Cardiac muscle cell (in vitro differentiated cells and primary cell): ENCODE measurements at places on chromosomes 11 and 22. TPM values are rescaled to one million over a fixed set of nuclear protein-coding genes. Genes with fewer than 3 reads are reported as not detected.
A peak's percentile ranks its signal among the peaks of the same experiment; 100 is the strongest.

LYVE1 gene
- not detected in 2 replicates for total RNA-seq

DNA sequence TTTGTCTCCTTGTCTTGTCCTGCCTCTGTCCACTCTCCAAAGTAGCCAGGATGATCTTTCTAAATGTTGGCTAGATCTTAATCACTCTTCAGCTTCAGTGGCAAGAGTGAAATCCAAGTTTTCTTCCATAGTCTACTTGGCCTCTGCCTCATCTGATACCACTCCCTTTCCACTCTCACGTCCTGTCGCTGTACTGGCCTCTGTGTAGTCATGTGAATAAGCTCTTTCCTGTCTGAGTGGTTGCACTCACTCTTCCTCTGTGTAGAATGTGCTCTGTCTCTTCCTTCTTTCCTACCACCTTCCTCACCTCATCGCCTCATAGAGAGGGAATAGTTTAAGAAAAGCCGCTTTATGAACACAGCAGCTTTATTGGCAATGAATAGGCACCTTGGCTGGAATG lies 86.5 kb downstream of the WNT11 start:
- no peak for DNase-seq

GRCh38 chr11:102850973-102851745 lies 7.8 kb upstream of the MMP3 start:
- DNase-seq = peak; percentile 16

GRCh38 chr11:106681435-106681834 lies 336.8 kb downstream of the GUCY1A2 start:
- DNase-seq = no peak

- DNase-seq = no peak
These were observed 110.3 kb downstream of the BRD1 start for GRCh38 chr22:49717322-49717919.

DNA sequence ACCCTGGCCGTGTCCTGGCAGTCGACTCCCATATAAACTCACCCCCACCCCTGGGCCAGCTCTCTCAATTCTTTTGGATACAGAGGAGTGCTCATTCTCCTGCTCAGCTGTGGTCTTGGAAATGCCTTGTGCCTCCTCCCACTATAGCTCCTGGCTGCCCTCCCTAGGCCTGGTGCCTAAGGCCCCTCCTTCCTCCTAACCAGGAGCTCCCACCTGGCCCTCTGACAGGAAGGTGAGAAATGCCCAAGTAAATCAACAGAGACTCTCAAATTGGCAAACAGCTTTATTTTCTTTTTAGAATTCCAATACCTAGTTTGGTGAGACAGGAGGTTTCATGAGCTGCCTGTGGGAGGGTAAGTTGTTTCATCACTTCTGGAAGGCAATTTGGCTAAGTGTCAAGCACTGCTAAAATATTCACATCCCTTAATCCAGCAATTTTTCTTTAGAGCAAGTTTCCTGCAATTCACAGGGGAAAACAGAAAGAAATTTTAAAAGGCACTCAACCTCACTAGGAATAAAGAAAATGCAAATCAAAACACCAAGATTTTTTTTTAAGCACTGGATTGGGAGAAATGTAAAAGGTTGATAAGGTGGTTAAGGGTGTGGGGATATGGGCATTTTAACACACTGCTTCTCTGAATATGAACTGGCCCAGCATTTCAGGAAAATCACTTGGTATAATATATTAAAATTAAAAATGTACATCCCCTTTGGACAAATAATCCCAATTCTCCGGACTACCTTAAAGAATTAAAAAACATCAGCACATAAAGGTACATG lies 209.7 kb upstream of the ARHGAP20 start:
- DNase-seq = peak; percentile 88

SCGB2A2 gene
- not detected in 2 replicates for total RNA-seq

MRPL23 gene
- total RNA-seq = 127 and 185 TPM in 2 replicates

- peak; percentile 27 for DNase-seq
These were observed 40.7 kb downstream of the CSTPP1 start for GRCh38 chr11:46977038-46977813.

GRCh38 chr11:68074584-68075352 lies 35.9 kb downstream of the TCIRG1 start:
- no peak for DNase-seq

DNA sequence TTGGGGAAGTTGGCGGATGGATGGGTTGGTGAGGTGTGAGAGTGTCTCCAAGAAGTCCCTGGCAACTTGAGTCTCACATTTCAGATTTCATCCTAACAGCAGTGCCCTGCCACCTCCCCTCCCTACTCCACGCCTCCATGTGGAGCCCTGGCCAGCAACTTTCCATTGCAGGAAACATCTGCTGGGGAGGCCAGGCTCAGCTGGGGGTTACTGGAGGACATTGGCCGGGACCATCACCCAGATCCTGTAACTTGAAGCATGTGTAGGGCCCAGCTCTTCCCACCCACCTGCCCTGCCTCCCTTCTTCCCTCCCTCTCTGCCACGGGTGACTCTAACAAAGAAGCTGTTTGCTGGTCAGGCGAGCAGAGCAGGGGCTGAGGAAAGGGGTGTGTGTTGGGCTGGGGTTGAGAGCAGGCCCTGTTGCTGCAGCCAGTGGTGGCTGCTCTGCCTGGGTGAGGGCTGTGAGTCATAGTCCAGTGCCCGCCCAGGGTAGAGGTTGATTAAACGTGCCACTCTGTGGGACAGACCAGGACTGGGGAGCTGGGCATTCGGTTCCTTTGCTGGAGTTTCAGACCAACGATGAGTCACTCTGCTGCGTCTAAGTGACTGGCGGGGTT lies 64.0 kb downstream of the SCN3B start:
- DNase-seq = peak; percentile 62

GRCh38 chr11:19924311-19924710 lies 211.7 kb downstream of the NAV2 start:
- no peak for DNase-seq

ABCG4 gene
- total RNA-seq = 1.9 and 3.2 TPM in 2 replicates

- DNase-seq = no peak
These were observed 41.8 kb downstream of the TMPRSS5 start for GRCh38 chr11:113664069-113664980.

EXPH5 gene
- 5.6 and 7.7 TPM in 2 replicates for total RNA-seq

DNA sequence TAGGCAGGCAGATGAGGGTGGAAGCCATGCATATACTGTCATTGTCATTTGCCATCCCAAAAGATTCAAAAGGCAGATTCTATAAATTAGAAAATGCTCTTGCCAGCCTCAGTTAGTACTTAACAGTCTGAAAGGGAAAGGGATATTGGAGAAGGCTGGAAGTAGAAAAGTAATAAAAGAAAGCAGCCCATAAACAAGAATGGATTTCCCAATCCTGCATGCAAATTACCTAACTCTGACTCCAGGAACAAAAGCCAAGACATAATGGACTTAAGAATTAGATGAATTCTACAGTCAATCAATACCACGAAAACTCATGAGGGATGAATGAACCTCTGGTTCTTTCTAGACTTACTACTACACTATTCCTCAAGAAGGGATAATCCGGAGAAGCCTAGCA lies 5.9 kb downstream of the PAK1 start:
- DNase-seq = peak; percentile 41

OR51E2 gene
- total RNA-seq = not detected in 2 replicates

GRCh38 chr11:87849216-87849615 lies 326.0 kb downstream of the RAB38 start:
- DNase-seq = no peak

- DNase-seq = no peak
These were observed 778 bp downstream of the KDELR3 start for GRCh38 chr22:38468443-38469305.

- DNase-seq = no peak
These were observed 29.7 kb downstream of the GNB1L start for GRCh38 chr22:19824926-19825339.

GRCh38 chr11:120236169-120237107 lies 3.5 kb upstream of the POU2F3 start:
- DNase-seq = no peak

GRCh38 chr11:34609850-34610249 lies 11.0 kb upstream of the EHF start:
- no peak for DNase-seq

- peak; percentile 82 for DNase-seq
These were observed 108.3 kb upstream of the PARVA start for GRCh38 chr11:12269104-12269441.

MMP3 gene
- not detected in 2 replicates for total RNA-seq

VSIG10L2 gene
- not detected in 2 replicates for total RNA-seq

GRCh38 chr22:27185099-27185709 lies 527.8 kb downstream of the MIAT start:
- DNase-seq = no peak

DNA sequence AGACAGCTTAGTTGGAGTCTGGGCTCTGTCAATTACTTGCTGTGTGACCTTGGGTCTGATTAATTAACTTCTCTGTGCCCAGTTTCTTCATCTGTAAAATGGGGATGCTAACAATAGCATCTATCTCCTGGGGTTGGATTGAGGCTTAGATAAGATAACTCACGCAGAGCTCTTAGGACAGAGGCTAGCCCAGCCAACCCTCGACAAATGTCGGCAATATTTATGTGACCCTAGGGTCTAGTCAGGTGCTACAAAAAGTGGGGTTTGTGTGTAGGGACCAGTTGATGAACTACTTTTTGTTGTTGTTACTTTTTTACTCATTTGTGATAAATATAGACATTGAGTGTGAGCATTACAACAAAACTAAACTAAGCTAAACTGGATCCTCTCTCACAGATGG lies 22.4 kb downstream of the SYT13 start:
- DNase-seq = no peak

ROBO4 gene
- total RNA-seq = 0.74 and 2.4 TPM in 2 replicates
